Activated naive CD4-positive, alpha-beta T cell treated with anti-CD3 and anti-CD28 coated beads for 36 hours (primary cell): ENCODE measurements at places on chromosomes 5 and 9. TPM values are rescaled to one million over a fixed set of nuclear protein-coding genes. Genes with fewer than 3 reads are reported as not detected.
A peak's percentile ranks its signal among the peaks of the same experiment; 100 is the strongest.

GRCh38 chr5:113027431-113027830 lies 50.8 kb downstream of the DCP2 start:
- no peak for DNase-seq

GRCh38 chr5:94702729-94703128 lies 84.3 kb downstream of the SLF1 start:
- no peak for DNase-seq

GRCh38 chr5:17037751-17038150 lies 101.7 kb upstream of the MYO10 start:
- DNase-seq: no peak

- no peak for DNase-seq
Measured at GRCh38 chr5:147559749-147560148, 49.9 kb upstream of the DPYSL3 start.

DNA sequence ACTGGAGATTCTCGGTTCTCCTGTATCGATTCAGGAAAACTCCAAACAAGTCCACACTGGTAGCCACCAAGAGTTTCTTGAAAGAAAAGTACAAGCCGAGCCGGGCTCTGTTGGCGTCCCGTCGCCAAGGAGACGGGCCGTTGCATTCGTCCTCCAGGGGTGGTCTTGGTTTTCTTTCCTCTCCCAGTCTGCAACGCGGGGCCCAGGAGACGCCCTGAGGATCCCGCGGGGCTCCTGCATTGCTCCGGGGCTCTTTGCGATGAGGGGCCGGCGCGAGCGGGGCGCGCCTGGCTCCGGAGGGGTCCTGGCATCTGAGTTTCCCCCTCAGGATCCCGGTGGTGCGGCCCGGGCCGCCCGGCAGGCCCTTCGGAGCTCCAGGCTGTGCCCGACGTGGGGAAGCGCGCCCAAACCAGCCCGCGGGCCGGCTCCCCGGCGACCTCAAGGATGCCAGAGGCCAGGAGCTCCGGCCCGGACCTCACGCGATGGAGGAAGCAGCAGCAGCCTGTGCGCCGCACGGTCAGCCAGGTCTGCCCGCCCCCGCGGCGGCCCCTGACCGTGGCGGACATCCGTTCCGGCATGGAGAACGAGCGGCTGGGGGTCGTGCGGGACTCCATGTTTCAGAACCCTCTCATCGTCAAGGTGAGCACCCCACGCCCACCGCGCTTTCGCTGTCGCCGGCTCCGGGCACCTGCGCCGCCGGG lies at the start of gene CFAP77:
TSS of gene CFAP77 (plus strand) at position 384 of the 701 bp plus-strand sequence. CDS start at position 445, 61 bp downstream.
- peak; percentile 31 for DNase-seq

GRCh38 chr5:160064417-160064810 lies 54.8 kb downstream of the PWWP2A start:
- DNase-seq: no peak

LCN9 gene
- total RNA-seq: not detected

EQTN gene
- total RNA-seq: not detected

HMCN2 gene
- total RNA-seq: not detected

NUTM2F gene
- total RNA-seq: not detected
